ENCODE measurements at places on chromosomes 3 and 15. TPM values are rescaled to one million over a fixed set of nuclear protein-coding genes. Genes with fewer than 3 reads are reported as not detected.

Gene OSBPL10
- polyA plus RNA-seq: 13.2 TPM

- no peak for DNase-seq
Observed at GRCh38 chr3:115627180-115628074, 4.1 kb downstream of the GAP43 start.

Gene PRTG
- polyA plus RNA-seq: 1.2 TPM

Gene ANKDD1A
- polyA plus RNA-seq: 5.4 TPM

Gene ALDH1A3
- 19.5 TPM for polyA plus RNA-seq

DNA sequence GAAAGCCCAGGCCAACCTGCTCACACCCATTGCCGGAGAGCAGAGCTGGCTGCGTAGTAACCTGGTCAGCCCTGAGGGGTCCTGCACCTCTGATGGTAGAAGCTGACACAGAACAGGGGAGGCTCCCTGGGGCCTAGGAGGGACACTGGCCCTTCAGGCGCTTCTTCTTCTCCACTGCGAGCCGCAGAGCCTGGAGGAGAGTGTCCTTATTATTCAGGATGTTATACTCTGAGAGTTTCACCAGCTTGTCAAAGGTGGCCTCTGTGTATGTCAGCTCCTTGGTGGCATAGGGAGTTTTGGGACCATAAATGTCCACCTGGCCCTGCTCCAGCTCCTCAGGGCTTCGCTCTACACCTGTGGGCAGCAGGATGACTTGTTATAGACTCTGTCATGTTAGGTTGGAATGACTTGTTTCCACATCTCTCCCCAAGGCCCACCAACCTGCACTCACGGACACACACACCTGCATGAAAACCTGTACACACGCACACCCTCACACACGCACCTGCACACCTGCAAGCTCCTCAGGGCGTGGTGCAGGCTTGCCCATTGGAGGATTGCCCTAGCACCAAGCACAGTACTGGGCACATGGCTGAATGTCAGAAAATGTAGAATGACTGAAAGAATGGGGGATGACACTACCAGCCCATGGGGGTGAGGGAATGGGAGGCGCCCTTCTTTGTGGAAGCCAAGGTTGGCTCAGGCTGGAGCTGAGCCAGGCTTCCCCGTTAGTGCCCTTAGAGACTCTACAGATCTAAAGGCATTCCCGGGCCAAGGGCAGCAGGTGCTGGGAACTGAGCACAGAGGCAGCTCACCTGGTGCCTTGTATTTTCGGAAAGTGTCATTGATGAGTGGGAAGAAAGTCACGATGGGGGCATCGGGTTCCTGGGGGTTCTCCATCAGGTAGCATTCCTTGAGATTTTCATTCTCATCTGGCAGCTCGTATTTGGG lies 11.5 kb upstream of the EHD4 start:
- DNase-seq: no peak

GRCh38 chr3:140521751-140522445 lies 156.0 kb upstream of the TRIM42 start:
- no peak for DNase-seq

DNA sequence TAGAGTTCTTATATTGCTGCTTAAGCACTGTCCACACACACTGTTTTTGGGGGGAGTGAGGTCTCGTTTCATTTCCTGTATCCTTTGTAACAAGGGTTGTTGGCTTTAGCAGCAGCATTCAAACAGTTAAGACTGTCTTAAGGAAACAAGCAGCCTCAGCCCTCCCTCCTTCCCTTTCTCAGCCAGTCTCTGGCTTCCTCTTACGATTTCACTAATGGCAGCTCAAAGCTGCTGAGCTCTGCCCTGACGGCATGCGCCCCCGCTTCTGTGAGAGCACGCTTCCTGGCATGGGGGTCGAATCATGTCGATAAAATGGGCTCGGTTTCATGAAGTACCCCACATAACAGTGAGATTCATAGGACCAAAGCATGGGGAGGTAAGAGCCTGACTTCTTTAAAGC lies 105.0 kb downstream of the KLHL25 start:
- DNase-seq: peak; percentile 44

DNA sequence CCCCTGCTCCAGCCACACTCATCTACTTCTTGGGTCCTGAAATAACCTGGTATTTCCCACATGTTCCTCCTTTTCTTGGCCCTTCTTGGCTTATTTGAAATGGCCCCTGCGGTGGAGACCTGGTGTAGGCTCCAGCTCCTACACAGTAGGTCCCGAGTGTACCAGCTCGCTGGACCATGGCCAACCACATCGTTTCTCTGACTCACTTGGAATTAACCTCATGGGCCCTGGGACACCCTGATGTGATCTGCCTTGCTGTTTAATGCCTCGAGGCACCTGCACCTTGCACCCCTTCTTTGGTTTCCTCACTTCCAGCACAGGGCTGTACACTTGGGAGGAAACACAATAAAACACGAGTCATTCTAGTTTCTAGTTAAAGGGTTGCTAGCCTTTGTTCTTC lies 60.3 kb downstream of the FEM1B start:
- DNase-seq: no peak

DNA sequence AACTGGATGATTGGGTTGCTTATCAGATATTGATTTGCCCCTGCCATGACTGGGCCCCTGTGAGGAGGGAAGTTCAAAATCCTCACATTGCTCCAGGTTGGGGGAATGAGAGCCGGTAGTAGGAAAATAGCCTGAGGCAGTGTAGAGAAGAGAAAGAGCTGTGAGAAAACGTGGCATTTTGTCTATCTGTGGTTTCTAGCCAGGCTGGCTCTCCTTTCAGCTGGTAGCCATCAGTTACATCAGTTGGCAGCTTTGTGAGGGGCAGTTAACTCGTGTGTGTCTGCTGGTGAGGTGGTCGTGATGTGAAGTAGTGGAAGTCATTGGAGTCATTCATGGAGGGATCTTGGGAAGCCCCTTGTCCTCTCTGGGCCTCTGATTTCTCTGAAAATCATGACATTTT lies 5.2 kb downstream of the ESYT3 start:
- DNase-seq: no peak

DNA sequence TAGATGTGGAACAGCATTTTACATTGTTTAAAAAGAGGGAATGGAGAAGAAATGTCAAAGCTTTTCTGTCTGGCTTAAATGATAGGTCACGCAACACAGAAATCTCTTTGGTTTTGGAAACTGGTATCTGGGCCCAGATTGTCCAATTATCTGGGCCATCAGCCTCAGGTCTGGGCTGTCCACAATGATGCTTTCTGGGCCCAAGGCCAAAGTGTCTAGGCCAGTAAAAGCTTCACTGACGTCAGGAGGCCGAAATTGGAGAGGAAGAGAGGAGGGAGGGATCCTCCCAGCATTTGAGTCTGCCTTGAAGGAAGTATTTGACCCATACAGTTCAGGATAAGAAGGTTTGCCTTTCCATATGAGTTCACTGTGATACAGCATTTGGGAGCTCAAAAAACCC lies 60.7 kb upstream of the ALDH1A3 start:
- DNase-seq: peak; percentile 20

DNA sequence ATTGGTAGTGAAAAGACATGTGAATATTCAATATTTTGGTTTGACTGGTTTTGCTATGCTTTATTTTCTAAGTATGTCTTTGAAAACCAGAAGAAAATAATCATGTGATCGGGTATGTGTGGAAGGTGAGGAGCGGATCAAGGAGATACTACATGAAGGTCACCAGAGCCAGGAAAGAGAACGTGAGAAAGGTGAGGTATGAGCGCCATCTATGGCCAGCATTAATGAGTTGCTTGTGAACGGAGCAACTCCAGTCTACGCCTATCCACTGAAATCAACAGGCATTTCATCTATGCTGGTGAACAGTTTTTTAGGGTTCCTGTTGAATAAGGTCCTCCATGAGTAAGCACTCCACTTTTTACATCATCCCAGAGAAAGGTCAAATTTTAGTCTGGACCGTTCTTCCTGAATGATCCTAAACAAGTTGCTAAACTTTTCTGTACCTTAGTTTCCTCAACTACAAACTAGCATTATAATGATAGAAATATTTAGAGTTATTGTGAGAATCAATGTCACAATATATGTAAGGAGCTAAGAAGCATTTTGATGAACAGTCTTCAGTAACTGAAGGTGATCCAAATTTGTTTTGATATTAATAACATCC lies 1435.2 kb upstream of the CADM2 start:
- DNase-seq: no peak

DNA sequence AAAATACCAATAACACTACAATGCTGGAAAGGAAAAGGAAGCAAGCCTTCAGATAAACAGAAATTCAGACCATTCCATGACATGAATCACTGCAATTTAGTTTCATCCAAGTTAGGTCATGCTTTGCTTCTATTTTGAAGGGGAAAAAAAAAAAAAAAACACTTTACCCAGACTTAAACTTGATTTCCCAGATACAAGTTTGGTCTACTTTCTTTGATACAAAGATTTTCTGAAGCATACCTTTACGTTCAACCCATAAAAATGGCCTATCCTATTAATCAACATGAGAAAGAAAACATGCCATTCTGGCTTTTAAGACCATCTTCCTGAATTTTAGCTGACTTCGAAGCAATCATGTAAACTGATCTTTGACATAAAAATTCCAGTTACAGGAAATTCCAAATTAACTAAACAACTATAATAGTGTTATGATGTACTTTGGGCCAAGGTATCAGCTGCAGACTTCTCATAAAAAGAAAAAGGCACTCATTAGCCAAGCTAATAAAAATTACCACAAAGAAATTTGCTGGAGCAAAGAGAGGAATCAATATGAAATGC lies 12.6 kb downstream of the OSBPL10 start:
- no peak for DNase-seq

Gene LRRC15
- polyA plus RNA-seq: 5.7 TPM

DNA sequence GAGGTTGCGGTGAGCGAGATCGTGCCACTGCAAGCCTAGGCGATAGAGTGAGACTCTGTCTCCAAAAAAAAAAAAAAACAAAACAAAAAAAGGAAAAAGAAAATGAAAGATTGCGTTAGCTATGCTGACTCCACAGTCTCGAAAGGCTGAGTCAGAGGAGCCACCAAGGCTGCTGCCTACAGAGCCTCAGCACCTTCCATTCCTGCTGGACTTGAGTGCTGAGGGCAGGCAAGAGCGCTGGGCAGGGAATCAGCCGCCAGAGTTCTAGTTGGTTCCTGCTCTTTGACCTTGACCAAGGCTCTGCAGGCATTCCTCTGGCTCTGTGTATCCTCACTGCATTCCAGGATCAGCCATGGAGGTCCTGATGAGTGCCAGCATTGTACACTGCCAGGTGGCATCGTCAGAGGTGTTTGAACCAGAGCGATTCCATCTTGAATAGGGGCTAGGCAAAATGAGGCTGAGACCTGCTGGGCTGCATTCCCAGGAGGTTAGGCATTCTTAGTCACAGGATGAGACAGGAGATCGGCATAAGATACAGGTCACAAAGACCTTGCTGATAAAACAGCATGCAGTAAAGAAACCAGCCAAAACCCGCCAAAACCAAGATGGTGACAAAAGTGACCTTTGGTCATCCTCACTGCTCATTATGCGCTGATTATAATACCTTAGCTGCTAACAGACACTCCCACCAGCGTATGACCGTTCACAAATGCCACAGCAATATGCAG lies 5.9 kb downstream of the MESP2 start:
- no peak for DNase-seq

Gene TMEM40
- 0.41 TPM for polyA plus RNA-seq

- DNase-seq: no peak
Observed at GRCh38 chr3:137165117-137165806, 207.5 kb downstream of the IL20RB start.

DNA sequence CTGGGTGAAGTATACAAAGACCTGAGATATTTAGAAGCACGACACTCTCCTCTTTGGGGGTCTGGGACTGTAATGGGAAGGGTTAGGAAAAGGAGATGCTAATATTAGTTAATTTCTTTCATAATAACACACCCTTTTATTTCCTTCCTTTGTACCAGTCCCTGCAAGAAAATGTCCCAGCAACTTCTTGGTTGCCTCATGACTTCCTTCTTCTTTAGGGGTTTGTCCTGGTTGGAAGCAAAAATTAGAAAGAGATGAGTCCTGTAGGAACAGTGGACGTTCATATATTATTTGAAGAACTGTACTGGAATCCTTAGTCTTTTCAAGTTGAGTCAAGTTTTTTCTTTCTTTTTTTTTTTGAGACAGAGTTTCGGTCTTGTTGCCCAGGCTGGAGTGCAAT lies 227.8 kb upstream of the TBL1XR1 start:
- no peak for DNase-seq

Gene CCDC80
- 289 TPM for polyA plus RNA-seq

DNA sequence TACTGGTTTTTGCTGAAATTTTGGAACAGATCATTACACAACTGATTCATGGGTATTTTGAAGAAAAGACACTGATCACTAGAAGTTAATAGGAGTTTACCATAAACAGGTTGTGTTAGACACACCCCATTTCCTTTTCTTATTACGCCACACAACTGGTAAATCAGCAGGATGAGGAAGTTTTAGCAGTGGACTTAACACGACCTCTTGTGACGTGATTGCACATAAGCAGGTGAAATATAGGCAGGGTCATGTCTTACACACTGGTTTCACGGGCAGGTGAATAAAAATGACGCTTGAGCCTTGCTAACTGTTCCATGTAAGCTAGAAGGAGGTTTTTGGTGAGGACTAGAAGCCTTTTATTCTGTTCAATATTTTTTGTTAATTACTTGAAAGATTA lies 27.1 kb upstream of the TPRG1 start:
- no peak for DNase-seq

DNA sequence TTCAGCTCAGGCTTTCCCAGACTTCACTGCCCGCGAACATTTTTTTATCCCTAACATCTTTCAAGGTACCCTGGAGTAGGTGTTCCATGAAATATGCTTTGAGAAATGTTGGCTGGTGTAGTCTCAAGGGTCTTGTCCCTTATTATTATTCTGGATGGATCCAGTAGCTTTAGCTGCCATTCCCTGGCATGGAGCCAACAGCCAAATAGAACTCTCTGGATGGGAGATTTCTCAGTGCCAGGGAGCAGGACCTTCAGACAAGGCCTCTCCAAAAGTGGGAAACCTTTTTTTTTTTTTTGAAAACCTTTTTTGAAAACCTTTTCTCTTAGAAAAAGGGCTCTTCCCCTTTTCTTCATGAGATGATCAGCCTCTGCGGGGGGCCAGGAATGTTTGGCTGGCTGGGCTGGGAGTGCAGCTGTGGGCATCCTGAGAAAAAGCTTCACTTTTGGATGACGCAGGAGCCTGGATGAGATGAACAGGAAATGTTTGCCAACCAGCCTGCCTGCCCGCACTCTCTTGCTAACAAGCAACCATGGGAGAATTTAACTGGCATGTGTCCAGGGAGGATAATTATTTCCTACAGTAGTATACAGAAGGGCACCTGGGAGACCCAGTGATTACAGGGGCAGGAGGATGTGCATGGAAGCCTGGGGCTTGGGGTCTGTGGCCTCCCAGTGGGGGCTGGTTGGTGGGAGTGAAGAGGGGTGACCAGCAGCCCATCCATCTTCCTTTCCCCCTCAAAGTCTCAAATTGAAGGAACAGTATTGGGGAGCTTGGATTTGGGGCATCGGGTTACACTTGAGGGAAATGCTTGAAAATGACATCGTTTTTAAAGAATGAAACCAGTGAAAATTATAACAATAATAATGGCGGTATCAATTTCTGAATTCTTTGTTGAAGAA lies 109.1 kb upstream of the LRIG1 start:
- peak; percentile 76 for DNase-seq

- DNase-seq: no peak
Observed at GRCh38 chr3:122091602-122092295, 36.6 kb downstream of the CD86 start.

- DNase-seq: no peak
Observed at GRCh38 chr15:63716929-63717328, 116.8 kb downstream of the HERC1 start.

Measured in AG04450 (cell line).